ENCODE measurements at places on chromosomes 1 and 21. TPM values are rescaled to one million over a fixed set of nuclear protein-coding genes. Genes with fewer than 3 reads are reported as not detected.

PAQR6 gene
- 0.07 TPM for total RNA-seq

DNA sequence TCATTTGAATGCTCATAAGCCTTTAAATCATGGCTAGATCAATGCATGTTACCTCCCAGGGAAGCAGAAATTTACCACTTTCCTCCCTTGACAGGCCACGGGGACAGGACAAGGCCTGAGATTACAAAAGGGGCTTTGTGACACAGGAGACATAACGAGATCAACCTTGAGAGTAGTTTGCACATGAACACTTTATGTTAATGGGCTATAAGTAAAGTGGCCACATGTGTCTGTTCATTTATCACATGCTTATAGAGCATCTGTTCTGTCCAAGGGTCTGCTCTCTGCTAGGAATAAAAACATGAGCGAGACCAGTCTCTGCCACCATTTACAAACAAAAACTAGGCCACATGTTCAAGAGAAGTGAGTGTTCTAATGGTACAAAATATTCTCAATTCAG is 144.1 kb upstream of the C8B start:
- no peak for DNase-seq

DNA sequence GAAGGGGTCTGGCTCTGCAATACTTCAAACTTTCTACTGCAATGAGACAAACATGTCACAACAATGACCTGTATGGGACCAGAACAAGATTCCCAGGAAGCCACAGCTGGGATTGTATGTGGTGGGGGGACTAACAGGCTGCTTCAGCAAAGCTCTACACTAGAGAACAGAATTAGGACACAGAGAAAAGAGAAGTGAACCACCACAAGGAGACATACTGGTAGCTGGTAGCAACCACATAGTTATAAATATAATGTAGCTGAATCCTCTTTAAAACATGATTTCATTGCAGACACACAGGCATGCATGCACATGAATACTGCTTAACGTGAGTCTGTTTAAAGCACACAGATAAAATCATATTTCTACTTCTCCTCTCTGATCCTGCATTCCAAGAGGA is 3.5 kb upstream of the ILDR2 start:
- no peak for DNase-seq

GRCh38 chr1:48488721-48489120 is 16.7 kb upstream of the SPATA6 start:
- no peak for DNase-seq

GRCh38 chr1:246179401-246179800 is 327.7 kb downstream of the SMYD3 start:
- DNase-seq: no peak

- DNase-seq: no peak
Observed at GRCh38 chr1:156807627-156808026, 9.0 kb downstream of the SH2D2A start.

WDR64 gene
- total RNA-seq: not detected

- no peak for DNase-seq
Observed at GRCh38 chr1:24865168-24865567, 64.9 kb downstream of the RUNX3 start.

DNA sequence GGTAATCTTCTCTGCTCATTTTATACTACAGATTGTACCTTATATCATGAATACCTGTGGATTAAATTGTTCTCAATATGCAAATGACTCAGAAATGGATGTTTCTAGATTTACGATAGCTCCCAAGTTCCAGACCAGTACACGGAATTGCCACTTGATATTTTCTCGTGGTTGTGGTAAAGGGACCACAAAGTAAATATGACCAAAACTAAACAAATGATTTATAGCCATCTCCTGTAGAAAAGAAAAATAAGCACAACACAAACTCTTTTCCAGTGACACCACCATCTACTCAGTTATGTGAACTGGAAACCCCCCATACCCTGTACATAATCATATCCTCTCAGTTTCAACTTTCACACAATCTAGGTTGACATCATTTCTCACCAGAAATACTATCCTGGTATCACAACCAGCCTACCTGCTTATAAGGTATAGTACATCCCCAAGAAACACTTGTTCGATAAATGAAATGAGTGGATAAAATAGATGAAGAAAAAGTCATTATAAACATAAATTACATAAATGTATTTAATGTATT is 172.3 kb downstream of the ADGRL4 start:
- no peak for DNase-seq

DNA sequence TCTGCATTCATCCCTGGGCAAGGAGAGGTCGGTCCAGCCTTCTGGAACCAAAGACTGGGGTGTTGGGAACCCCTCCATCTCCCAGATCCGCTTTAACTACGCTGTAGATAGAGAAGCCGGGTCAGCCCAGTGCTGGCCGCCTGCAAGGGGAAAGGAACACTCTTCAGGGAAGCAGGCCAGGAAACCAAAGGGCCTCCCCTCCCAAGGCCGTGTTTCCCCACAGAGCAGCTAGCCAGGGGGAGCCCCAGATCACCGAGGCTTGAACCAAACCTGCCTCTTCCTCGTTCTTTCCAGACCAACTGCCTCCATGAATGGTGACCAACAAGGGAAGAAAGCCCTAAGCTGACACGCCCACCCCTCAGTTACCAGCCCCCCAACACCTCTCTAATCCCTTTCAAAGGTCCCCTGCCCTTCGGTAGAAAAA is 1.2 kb upstream of the CHD5 start:
- DNase-seq: no peak

KIF2C gene
- 38.3 TPM for total RNA-seq

- DNase-seq: no peak
Observed at GRCh38 chr1:212229654-212230053, 55.6 kb upstream of the PPP2R5A start.

TIE1 gene
- 699 TPM for total RNA-seq

GRCh38 chr1:10387677-10388386 is 11.0 kb upstream of the PGD start:
- peak; percentile 36 for DNase-seq

DNA sequence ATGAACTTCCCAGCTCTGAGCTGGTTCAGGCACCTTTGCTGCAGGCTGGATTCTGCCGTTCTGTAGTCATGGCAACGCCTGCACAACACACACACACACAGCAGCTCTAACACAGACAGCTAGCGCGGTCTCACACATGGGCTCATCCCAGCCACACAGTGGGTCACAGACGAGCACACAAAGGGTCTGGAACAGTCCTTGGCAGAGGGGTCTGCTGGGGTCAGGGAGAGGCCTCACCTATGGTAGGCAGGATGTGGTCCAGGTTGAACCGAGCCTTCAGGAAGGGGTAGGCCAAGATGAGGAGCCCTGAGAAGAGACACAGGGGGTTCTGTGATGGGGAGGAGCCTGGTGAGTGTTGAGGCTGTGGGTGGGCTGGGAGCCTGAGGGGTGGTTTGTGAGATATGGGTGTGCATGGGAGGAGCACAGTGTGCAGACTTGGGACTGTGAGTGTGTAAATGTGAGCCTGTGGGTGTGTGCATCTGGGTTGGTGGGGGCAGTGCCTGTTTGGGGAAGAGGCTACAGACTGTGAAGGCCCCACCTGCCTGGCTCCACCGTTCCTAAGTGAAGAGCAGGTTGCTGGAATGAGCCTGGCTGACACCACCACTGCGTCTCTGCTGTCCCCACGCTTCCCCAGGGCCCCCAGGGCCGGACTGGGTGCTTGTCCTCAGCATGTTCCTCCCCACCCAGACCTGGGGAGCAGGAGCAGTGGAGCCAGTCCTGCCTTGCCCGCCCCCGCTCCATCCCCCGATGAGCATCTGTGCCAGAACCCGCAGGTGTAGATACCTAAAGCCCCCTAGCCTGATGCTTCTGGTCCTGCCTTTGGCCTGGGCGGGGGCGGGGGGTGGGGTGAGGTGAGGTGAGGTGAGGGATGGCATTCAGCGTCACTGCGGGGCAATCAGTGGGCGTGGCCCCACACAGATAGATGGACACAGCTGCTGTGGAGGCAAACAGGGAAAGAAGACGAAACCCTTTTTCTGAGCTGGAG is 1.5 kb downstream of the KNCN start:
- DNase-seq: no peak

OLIG2 gene
- not detected for total RNA-seq

GRCh38 chr1:11338284-11338924 is 65.4 kb downstream of the UBIAD1 start:
- no peak for DNase-seq

- no peak for DNase-seq
Observed at GRCh38 chr1:117573386-117574023, 32.3 kb upstream of the TENT5C start.

DNA sequence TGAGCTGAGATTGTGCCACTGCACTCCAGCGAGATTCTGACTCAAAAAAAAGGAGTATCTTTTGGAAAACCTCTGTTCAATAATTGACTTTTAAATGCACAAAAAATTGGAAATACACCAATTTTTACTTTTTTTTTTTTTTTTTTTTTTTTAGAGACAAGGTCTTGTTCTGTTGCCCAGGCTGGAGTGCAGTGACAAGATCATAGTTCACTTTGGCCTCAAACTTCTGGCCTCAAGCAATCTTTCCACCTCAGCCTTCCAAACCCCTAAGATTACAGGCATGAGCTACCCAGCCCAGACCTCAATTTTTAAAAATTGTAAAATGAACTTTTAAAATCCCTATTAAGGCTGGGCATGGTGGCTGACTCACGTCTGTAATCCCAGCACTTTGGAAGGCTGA is 30.8 kb downstream of the NEK2 start:
- DNase-seq: no peak

TEX38 gene
- not detected for total RNA-seq

PRDM16 gene
- total RNA-seq: 0.35 TPM

RASSF5 gene
- total RNA-seq: 0.25 TPM

- no peak for DNase-seq
Observed at GRCh38 chr1:162351246-162351842, 25.3 kb downstream of the SPATA46 start.

GRCh38 chr1:228272831-228273571 is 65.2 kb downstream of the OBSCN start:
- DNase-seq: no peak

IVL gene
- total RNA-seq: under 0.01 TPM

DENND4B gene
- total RNA-seq: 11.9 TPM

CDC14A gene
- 13.3 TPM for total RNA-seq
